T-helper 1 cell treated with Interleukin-12 subunit alpha and Interleukin-12 subunit beta and Interleukin-4 antibody, amounts not matched to agents 30 ng/mL and 1 ng/mL, for 36 hours (primary cell): ENCODE measurements at places on chromosomes 12 and 14. TPM values are rescaled to one million over a fixed set of nuclear protein-coding genes. Genes with fewer than 3 reads are reported as not detected.

SMCO2 gene
- 1.4 and 1.8 TPM in 2 replicates for total RNA-seq

INSM2 gene
- total RNA-seq = not detected in 2 replicates

NXPH4 gene
- total RNA-seq = 0.37 and 0.56 TPM in 2 replicates

APOF gene
- not detected in 2 replicates for total RNA-seq

TMEM63C gene
- 0.27 and 0.80 TPM in 2 replicates for total RNA-seq

PAX9 gene
- total RNA-seq = 0.05 TPM in 1 of 2 replicates, not detected in the other

ENDOU gene
- total RNA-seq = not detected in 2 replicates

HOXC12 gene
- not detected in 2 replicates for total RNA-seq

TRHDE gene
- not detected in 2 replicates for total RNA-seq

NFE2 gene
- total RNA-seq = not detected in 2 replicates

SDR9C7 gene
- not detected in 2 replicates for total RNA-seq

GRIN2B gene
- total RNA-seq = not detected in 2 replicates

MFAP5 gene
- total RNA-seq = not detected in 2 replicates

TAS2R9 gene
- total RNA-seq = 0.27 TPM in 1 of 2 replicates, not detected in the other

CRIP1 gene
- total RNA-seq = 220 and 231 TPM in 2 replicates

SERPINA1 gene
- total RNA-seq = 0.20 and 0.22 TPM in 2 replicates

TAS2R50 gene
- total RNA-seq = 1.8 TPM in 2 replicates
